ENCODE measurements at places on chromosomes 6 and 20.
A peak's percentile ranks its signal among the peaks of the same experiment; 100 is the strongest.

DNA sequence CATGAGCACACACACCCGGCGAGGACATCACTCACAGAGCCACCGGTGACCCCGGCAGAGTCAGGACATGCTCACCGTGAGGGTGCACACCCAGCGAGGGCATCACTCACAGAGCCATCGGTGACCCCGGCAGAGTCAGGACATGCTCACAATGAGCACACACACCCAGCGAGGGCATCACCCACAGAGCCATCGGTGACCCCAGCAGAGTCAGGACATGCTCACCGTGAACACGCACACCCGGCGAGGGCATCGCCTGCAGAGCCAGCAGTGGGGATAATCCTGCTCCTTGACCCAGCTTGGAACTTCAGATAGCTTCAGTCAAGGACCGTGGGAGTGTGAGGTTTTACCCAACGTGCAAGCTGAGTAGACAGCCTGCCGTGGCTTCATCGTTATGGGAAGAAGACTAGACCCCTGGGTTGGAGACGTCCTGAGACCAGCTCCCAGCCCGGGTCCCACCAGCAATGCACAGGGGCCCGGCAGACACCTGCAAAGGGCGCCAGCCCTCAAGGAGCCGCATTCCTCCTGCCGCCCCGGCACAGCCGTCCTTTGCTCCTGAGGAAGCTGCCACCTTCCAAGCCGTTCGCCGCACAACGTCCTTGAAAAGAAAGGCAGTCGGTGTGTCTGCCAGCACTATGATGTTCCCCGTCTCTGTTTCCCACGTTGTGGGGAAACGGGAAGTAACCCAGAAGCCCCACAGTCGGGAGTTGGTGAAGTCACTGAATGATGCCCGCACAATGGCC, 192.3 kb downstream of the DLL1 start:
- no peak for DNase-seq

DNA sequence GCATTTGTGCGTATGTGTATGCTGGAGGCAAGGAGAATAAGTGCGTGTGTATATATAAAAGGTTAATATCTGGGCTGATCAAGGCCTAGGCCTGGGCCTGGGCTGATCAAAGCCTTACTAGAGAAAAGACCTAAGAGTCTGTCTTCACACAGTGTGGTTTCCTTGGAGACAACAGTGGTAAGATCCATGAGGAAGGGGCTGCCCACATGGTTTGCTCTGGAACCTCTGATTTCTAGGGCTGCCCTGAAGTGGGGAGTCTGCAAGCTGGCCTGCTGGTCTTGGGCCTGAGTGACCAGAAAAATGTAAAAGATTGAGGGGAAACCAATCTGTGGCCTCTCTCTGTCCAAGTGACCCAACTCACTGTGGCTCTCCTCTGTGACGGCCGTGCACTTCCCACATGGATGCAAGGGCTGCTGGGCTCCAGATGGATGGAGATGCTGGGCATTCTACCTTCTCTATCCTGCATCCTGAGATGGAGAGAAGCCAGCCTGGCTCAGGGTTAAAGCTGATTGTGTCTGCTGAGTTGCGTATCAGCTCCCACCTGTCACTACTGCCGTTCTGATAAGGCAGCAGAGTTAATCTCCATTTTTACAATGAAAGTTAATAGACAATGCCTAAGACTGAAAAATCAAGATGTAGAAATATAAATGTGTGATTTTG, 90.3 kb upstream of the NXT1 start:
- no peak for DNase-seq

DNA sequence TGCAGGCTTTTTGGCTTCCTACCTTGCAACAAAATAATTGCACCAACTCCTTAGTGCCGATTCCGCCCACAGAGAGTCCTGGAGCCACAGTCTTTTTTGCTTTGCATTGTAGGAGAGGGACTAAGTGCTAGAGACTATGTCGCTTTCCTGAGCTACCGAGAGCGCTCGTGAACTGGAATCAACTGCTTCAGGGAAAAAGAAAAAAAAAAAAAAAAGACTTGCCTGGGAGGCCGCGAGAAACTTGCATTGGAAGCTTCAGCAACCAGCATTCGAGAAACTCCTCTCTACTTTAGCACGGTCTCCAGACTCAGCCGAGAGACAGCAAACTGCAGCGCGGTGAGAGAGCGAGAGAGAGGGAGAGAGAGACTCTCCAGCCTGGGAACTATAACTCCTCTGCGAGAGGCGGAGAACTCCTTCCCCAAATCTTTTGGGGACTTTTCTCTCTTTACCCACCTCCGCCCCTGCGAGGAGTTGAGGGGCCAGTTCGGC, 420 bp downstream of the SOX4 start:
- peak; percentile 76 for DNase-seq

- no peak for DNase-seq
Observed at GRCh38 chr6:116335612-116336215, 35.0 kb upstream of the DSE start.

- no peak for DNase-seq
Observed at GRCh38 chr6:52712136-52712535, 41.2 kb downstream of the TMEM14A start.

DNA sequence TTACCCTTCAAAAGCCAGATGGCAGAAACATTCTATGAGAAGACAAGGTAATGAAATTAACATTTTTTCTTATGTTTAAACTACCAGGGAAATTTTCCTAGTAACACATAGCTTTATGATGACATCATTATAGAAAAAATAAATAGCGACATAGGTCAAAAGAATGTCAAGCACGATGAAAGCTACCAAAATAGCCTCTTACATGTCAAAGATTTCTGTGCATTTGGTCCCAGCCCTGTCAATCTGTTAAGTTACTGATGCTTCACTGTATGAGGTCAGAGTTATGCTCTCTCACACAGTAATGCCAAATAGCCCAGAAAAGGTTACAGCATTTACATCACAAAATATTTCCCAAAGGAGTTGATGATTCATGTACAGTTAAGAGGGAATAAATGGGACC, 199.8 kb upstream of the DEFB112 start:
- DNase-seq = no peak

DNA sequence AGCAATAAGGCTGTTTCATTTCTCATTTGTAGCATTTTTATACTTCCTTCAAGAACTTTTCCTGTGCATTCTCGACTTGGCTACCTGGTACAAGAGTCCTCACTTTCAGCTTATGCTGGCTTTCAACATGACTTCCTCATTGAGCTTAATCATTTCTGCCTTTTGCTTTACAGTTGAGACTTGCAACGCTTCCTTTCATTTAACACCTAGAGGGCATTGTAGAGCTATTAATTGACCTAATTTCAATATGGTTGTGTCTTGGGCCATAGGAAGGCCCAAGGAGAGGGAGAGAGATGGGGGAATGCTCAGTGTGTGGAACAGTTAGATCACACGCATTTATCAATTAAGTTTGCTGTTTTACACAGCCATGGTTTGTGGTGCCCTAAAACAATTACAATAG, 37.2 kb downstream of the SLC22A2 start:
- peak; percentile 65 for DNase-seq

GRCh38 chr20:35901678-35902544, 52.4 kb downstream of the SCAND1 start:
- peak; percentile 93 for DNase-seq

Measured in amniotic epithelial cell (primary cell).